Muscle of leg (tissue), 16 donors: ENCODE measurements at places on chromosomes 16 and 17. TPM values are rescaled to one million over a fixed set of nuclear protein-coding genes. Genes with fewer than 3 reads are reported as not detected.

DNA sequence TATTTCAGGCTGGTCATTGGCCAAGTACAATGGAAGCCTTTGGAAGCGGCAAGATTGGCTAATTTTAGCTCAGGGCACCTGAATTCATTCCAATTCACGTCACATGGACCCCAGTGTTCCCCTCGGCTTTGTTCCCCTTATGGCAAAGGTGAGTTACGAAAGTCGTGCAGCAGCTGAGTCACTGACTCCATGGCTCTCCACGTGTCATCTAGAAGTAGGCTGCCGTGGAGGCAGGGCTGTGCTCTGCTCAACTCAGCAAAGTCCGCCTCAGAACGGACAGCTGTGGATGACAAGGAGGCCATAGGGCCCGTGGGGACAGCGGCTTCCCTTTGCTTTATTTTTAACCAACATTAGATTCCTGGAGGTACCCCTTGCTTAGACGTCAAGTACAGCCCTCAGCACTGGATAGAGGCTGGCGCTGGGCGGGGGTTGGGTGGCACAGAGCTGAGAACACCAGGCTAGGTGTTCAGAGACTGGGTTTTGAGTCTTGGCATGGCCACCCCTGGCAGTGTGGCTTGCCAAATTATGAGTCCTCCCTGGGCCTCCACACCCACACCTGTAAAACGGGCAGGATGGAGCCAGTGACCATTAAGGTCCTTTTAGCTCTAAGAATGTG, 23.6 kb downstream of the ADAD2 start:
- no peak overlapping the region for H3K27ac ChIP-seq
- H3K27me3 ChIP-seq = peaks cover 2% of the 10 kb centered on the region
- H3K4me1 ChIP-seq = peaks cover 5% of the 10 kb centered on the region
- peak; percentile 27 for DNase-seq
- no peak overlapping the region for H3K4me3 ChIP-seq
- no peaks in the 10 kb centered on the region for H3K36me3 ChIP-seq

GRCh38 chr17:48985436-48986245, 11.5 kb upstream of the IGF2BP1 start:
- peaks cover 36% of the 10 kb centered on the region for H3K27me3 ChIP-seq
- no peak overlapping the region for H3K4me3 ChIP-seq
- no peaks in the 10 kb centered on the region for H3K4me1 ChIP-seq

DNA sequence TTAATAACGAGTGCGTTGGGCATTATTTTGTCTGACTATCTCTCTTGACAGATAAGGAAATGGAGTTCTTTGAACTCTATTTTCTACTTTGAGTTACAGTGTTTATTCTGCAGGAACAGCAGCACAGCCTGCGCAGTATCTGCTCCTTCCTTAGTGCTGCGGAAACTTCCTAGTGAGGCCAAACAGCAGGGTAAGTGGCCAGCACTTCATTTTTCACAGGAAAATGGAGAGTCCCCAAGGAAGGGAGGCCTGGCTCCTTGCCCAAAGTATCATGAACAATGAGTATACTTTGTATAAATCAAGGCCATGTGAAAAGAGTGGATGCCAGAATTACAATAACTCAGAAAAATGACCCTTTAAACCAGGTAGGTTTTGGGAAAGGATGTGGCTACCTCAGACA, 140.6 kb downstream of the VPS53 start:
- peak; percentile 96 for DNase-seq
- no peak overlapping the region for H3K4me3 ChIP-seq
- H3K27ac ChIP-seq = peak overlapping the region; percentile 72
- H3K27me3 ChIP-seq = no peaks in the 10 kb centered on the region
- peaks cover 7% of the 10 kb centered on the region for H3K36me3 ChIP-seq

DNA sequence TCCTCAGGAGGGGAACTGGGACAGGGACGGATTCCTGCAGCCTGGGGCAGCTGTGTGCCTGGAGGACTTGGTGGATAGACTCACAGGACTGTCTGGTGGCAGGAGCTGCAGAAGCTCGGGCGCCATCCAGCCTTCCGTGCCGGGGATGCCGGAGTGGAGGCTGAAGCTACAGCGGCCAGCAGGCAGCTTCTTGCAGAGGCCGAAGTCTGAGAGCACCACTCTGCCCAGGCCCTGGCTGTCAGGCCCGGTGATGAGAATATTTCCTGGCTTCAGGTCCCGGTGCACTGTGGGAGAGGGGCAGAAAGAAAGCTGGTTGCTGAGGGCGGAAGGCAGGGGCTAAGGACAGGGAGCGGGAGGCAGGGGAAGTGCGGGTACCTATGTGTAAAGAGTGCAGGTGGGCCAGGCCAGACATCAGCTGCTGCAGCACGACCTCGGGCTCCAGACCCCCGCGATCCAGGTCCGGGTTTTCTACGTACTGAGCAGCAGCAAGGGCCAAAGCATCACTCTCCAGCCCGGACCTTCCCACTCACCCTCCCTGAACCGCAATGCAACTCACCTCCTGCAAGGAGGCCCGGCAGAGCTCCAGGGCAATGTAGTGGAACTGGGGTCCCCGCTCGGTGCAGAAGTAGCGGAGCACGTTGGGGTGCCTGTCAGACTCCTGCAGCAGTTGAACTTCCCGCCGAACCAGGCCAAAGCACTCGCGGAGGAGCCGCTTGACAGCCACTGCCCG, 16.1 kb downstream of the PLK1 start:
- no peak overlapping the region for H3K27ac ChIP-seq
- H3K4me1 ChIP-seq = peaks cover 8% of the 10 kb centered on the region
- no peak overlapping the region for H3K4me3 ChIP-seq
- no peaks in the 10 kb centered on the region for H3K27me3 ChIP-seq
- DNase-seq = peak; percentile 37

The MYH2 gene
- 42.5 TPM for total RNA-seq

DNA sequence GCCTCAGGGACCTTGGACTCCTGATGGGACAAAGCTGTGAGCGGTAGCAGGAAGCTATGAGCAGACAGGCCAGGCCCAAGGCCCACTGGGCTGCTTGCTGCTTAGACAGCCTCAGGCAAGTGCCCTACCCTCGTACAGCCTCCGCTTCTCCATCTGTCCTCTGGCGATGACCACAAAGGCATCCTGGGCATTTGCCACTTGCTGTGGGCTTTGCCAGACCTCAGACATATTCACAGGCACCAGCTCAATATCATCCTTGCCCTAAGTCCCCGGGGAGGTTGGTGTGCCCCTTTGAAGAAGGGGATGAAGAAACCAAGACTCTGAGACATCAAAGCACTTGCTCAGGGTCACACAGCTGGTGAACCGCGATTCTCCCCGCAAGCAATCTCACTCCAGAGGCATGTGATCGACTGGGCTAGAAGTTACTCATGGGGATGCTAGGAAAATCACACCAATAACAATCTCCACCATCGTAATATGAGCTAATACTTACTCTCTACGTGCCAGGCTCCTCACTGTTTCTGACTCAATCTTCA, 21.7 kb downstream of the PPL start:
- H3K27me3 ChIP-seq = peaks cover 5% of the 10 kb centered on the region
- no peak overlapping the region for H3K4me3 ChIP-seq
- no peak overlapping the region for H3K27ac ChIP-seq
- no peaks in the 10 kb centered on the region for H3K4me1 ChIP-seq
- DNase-seq = no peak

The ACSF2 gene
- 62.4 TPM for total RNA-seq

The CBLN1 gene
- total RNA-seq = 1.5 TPM
